ENCODE measurements at places on chromosomes 6 and 20.

- no peak for DNase-seq
Measured at GRCh38 chr20:40019510-40019909, 669.5 kb downstream of the MAFB start.

GRCh38 chr6:23419046-23419445 lies 707.0 kb upstream of the NRSN1 start:
- DNase-seq, result no peak

- no peak for DNase-seq
Measured at GRCh38 chr6:161347125-161347524, 73.3 kb upstream of the AGPAT4 start.

DNA sequence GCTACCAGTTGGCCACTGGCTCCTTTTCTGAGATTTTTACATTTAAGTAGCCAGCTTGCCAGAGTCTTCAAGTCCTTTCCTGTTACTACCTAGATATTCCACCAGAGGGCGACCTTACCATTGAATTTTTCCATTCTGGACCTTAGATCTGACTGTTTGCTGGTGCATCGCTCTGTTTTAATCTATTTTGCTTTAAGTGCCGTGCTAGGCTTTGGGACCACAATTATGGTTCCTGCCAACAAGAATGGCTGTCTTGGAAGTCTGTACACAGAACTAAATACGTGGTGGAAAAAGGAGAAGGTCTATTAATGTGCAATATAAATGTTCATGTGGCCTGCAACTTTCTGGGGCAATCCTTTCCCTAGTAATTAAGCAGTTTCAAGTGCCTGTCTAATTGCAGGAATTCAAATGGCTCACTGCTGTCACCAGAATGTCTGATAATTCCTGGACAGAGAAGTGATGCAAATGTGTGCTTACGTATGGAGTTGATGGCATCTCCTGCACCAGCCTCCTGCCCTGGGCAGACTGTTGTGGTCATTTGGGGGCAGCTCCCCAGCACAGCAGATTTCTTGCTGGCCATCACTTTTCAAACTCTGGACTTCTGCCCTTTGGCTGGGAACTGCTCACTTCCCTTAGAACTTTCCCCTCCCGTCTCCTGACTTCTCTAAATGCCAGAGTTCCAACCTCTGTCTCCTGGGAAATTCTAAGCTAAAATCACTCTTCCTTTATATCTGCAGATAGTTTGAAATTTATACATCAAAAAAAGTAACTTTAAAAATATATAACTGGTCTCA lies 5.6 kb upstream of the HLA-DOA start:
- DNase-seq, result no peak

GRCh38 chr6:159778131-159778530 lies 11.3 kb downstream of the TCP1 start:
- no peak for DNase-seq

DNA sequence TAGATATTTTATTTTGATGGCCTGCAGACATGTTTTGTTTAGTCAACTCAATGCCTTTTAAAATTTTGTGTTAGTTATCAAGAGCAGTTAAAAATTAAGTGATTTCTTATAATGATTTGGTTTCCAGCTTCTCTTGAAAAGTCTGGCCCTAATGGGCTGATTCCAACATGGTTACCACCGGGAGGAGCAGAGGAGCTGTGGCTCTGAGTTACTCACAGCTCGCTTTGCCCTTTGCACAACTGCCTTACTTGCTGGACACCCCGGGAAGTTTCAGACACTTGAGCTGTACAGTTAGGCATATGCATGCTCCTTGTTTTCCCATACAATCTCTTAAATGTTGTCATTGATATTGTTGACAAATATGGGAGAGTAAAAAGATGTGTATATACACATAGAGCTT lies 173.1 kb upstream of the MMS22L start:
- no peak for DNase-seq

GRCh38 chr6:97306544-97307320 lies 23.7 kb upstream of the MMS22L start:
- DNase-seq, result no peak

DNA sequence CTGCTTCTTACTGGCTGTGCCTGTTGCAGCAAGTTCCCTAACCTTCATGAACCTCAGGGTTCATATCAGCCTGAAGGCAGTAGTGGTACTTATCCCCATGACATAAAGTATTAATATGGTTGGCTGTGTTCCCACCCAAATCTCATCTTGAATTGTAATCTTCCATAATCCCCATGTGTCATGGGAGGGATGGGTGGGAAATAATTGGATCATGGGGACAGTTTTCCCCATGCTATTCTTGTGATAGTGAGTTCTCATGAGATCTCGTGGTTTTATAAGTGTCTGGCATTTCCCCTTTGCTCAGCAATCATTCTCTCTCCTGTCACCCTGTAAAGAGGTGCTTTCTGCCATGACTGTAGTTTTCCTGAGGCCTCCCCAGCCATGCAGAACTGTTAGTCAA lies 61.8 kb downstream of the FAM229B start:
- DNase-seq, result no peak

GRCh38 chr6:166465671-166466087 lies 82.9 kb upstream of the MPC1 start:
- DNase-seq, result no peak

DNA sequence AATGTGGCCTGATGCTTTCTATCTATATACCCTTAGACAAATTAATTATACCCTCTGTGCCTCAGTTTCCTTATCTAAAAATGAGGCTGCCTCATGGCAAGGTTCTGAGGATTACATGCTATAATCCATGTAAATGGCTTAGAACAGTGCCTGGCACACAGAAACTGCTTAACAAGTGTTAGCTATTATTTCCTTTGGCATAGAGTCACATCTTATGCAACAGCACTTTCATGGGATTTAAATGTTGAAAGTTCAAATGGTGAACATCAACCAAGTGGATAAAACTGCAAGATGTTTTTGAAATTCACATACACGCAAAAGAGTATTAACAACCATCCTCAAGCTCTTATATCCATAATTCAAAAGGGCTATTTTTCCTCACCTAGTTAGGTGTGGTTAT lies 202.8 kb upstream of the JAG1 start:
- no peak for DNase-seq

GRCh38 chr6:1593286-1593957 lies 16.3 kb upstream of the FOXC1 start:
- DNase-seq, result no peak

DNA sequence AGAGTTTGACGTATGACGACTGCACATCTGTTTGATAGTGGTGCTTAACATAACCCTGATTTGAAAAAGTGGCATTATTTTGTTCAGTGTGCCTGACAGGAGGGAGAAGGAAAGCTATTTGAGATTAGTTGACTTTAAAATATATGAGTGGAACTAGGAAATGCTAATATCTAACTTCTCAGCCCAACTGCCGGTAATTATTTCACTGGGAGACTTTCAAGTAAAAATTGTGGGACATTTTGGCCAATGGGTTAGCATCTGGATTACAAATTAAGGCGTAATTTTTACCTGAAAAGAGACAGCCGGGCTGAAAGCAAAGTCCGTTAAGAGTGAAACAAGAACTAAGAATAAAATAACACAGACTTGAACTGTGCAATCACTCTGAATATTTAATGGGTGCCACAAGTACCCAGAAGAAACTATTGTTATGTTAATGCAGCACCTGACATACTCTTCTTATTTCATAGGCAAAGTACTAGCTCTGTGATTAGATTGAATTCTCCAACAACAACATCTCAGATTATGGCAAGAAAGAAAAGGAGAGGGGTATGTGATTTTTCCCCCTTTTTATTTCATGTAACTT lies 2.0 kb downstream of the HEY2 start:
- no peak for DNase-seq

- no peak for DNase-seq
Measured at GRCh38 chr6:108291091-108291490, 3.8 kb upstream of the AFG1L start.

DNA sequence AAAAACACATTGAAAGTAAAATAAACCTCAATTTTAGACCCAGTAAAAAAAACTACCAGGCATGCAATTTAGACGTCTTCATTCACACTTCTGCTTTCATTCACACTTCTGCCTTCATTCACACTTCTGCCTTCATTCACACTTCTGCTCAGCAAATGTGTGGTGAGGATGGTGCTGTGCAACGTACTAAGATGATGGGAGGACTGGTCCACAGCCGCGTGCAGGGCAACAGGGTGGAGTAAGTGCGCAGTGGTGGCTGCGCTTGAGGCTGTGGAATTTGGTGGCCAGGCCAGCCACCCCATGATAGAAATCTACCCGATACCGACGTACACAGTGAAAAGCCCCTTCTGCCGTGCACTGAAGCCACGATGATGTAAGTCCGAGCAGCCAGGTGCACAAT lies 114.3 kb upstream of the CD93 start:
- no peak for DNase-seq

DNA sequence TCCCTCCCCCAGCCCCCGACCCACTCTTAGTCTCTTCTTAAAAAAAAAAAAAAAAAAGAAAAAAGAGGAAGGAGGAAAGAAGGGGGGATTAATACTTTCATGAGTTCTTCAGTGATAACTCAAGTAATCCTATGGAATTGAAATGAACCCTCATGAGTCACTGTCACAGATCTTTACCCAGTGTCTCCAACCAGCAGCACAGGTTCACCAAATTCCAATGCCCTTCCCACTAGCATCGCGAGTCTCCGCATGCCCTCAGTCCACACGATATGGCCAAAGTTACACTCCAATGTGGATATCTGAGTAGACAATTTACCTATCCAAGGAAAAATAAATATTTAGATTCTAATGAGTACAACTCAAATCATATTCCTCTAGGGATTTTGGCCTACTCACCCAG lies 74.5 kb downstream of the MDN1 start:
- no peak for DNase-seq

DNA sequence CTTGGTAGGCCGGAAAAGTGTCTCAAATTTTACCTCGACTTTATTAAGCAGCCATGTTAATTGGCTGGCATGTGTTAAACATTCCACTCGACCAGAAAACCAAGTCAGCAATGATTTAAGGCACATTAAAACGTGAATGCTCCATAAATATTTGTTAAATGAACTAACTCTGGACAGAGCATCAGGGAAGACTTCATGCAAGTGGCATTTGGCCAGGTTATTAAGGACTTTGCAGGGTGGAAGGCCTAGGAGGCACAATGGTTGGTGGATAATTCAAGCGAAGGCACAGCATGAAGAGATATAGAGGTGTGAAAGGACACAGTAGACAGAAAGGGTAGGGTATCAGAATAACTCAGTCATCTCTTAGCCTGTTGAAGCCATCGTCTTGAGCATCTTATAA lies 23.0 kb downstream of the ELOVL5 start:
- no peak for DNase-seq

DNA sequence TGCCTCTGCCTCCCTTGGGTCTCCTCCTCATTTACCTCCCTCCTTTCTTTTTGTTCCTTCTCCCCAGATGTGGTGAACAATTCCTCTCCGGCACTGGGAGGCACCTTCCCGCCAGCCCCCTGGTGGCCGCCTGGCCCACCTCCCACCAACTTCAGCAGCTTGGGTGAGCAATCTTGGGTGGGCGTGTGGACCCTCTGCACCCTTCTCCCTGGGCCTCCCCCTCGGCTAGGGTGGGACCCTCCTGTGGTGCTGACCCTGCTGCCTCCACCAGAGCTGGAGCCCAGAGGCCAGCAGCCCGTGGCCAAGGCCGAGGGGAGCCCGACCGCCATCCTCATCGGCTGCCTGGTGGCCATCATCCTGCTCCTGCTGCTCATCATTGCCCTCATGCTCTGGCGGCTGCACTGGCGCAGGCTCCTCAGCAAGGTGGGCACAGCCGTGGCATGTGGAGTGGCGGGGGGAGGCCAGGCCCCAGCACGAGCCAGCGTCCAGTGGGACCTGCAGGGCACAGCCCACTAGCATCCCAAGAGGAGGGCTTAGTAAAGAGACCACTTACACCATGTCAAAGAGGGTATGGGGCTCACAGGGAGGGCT lies 8.8 kb downstream of the DDR1 start:
- DNase-seq, result no peak

DNA sequence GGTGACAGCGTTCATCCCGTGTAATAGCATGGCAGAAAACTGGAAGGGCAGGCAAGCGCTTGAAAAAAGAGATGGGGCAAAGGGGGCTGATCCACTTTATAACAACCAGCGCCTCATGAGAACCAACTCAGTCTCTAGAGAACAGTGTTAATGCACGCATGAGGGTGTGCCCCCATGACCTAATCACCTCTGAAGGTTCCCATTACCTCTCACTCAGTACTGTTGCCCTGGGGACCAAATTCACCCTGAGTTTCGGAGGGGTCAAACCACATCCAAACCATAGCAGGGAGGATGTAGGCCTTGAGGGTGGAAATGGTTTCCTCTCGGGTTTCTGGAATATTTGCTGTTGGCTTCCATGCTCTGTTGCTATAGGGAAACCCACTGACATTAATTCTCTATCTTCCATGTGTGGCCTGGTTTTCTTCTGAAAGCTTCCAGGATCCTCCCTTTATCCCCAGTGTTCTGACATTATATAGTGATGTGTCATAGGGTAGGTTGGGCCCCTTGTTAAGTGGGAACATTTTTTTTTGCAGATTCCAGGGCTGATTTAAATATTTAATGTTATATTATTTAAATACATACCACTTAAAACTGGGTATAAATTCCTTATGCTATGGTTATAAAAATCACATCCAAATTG lies 65.2 kb downstream of the PPP1R14C start:
- no peak for DNase-seq

DNA sequence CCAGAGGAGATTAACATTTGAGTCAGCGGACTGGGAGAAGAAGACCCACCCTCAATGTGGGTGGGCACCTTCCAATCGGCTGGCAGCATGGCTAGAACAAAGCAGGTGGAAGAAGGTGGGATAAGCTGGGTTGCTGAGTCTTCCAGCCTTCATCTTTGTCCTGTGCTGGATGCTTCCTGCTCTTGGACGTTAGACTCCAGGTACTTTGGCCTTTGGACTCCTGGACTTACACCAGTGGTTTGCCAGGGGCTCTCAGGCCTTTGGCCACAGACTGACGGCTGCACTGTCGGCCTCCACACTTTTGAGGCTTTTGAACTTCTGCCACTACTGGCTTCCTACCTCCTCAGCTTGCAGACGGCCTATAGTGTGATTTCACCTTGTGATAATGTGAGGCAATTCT lies 50.8 kb downstream of the BCAS1 start:
- DNase-seq, result no peak

Measured in vagina (tissue), 2 donors.